A549 treated with CORT108297 at 1 μM for 4 hours (cell line): ENCODE measurements at places on chromosomes 2 and 18. TPM values are rescaled to one million over a fixed set of nuclear protein-coding genes. Genes with fewer than 3 reads are reported as not detected.

The UGT1A3 gene
- 0.07 to 0.17 TPM (median 0.13 TPM) in 3 of 5 replicates, not detected in the others for total RNA-seq

The KCNS3 gene
- 1.1 to 1.5 TPM (median 1.4 TPM) in 5 replicates for total RNA-seq

The RIT2 gene
- total RNA-seq, result not detected in 5 replicates

The MRO gene
- total RNA-seq, result 0.05 to 0.10 TPM (median 0.08 TPM) in 5 replicates

The BOLL gene
- not detected in 5 replicates for total RNA-seq

The TLX2 gene
- 0.16 to 0.44 TPM (median 0.27 TPM) in 5 replicates for total RNA-seq

The ZAP70 gene
- total RNA-seq, result 0.03 to 0.15 TPM in 2 of 5 replicates, not detected in the others

The SLC5A7 gene
- not detected in 5 replicates for total RNA-seq

The DGUOK gene
- 146 to 161 TPM (median 148 TPM) in 5 replicates for total RNA-seq

The DNAH7 gene
- total RNA-seq, result 0.78 to 1.2 TPM (median 0.96 TPM) in 5 replicates

The ASB3 gene
- total RNA-seq, result 11.5 to 14.0 TPM (median 12.8 TPM) in 5 replicates

The KCNF1 gene
- total RNA-seq, result 21.8 to 48.2 TPM (median 38.0 TPM) in 5 replicates

The EPC2 gene
- 9.8 to 10.7 TPM (median 10.1 TPM) in 5 replicates for total RNA-seq

The SP110 gene
- total RNA-seq, result 5.1 to 7.8 TPM (median 7.0 TPM) in 5 replicates

The CPO gene
- 0.09 to 0.15 TPM (median 0.12 TPM) in 3 of 5 replicates, not detected in the others for total RNA-seq

The RAB31 gene
- 23.0 to 30.6 TPM (median 27.1 TPM) in 5 replicates for total RNA-seq

The HTR2B gene
- 0.05 to 0.09 TPM (median 0.08 TPM) in 5 replicates for total RNA-seq

The TDRD15 gene
- total RNA-seq, result not detected in 5 replicates

The PRKAG3 gene
- not detected in 5 replicates for total RNA-seq

The COL5A2 gene
- total RNA-seq, result 47.9 to 90.5 TPM (median 76.8 TPM) in 5 replicates

The CD226 gene
- 0.03 to 0.14 TPM (median 0.07 TPM) in 5 replicates for total RNA-seq

The VWA3B gene
- total RNA-seq, result 0.06 to 0.26 TPM (median 0.09 TPM) in 5 replicates

The DUSP19 gene
- total RNA-seq, result 0.55 to 1.4 TPM (median 0.74 TPM) in 5 replicates

The AAMP gene
- total RNA-seq, result 123 to 183 TPM (median 129 TPM) in 5 replicates

The OTOS gene
- 0.19 TPM in 1 of 5 replicates, not detected in the others for total RNA-seq

The GREB1L gene
- 1.4 to 2.9 TPM (median 1.9 TPM) in 5 replicates for total RNA-seq

The TMEM247 gene
- not detected in 5 replicates for total RNA-seq

The ABHD1 gene
- 1.2 to 1.8 TPM (median 1.3 TPM) in 5 replicates for total RNA-seq

The RSAD2 gene
- total RNA-seq, result 0.17 to 0.89 TPM (median 0.25 TPM) in 5 replicates

The SLC38A11 gene
- not detected in 5 replicates for total RNA-seq

The TMEM37 gene
- total RNA-seq, result 1.1 to 2.1 TPM (median 1.8 TPM) in 5 replicates

The IL1A gene
- total RNA-seq, result 0.06 to 0.22 TPM (median 0.16 TPM) in 5 replicates

The SLC16A14 gene
- total RNA-seq, result 0.58 to 1.3 TPM (median 1.2 TPM) in 5 replicates

The SIX2 gene
- total RNA-seq, result 0.10 to 0.36 TPM (median 0.27 TPM) in 5 replicates

The XIRP2 gene
- not detected in 5 replicates for total RNA-seq

The LCT gene
- 0.03 to 0.06 TPM (median 0.03 TPM) in 4 of 5 replicates, not detected in the other for total RNA-seq

The SLC4A5 gene
- 0.24 to 0.63 TPM (median 0.42 TPM) in 5 replicates for total RNA-seq

The C2orf80 gene
- total RNA-seq, result not detected in 5 replicates

The LYPD1 gene
- total RNA-seq, result 14.0 to 21.5 TPM (median 15.8 TPM) in 5 replicates

The SGO2 gene
- total RNA-seq, result 11.9 to 16.2 TPM (median 13.7 TPM) in 5 replicates

The NDC80 gene
- total RNA-seq, result 10.7 to 17.3 TPM (median 12.9 TPM) in 5 replicates

The RGPD6 gene
- total RNA-seq, result 6.9 to 14.9 TPM (median 7.3 TPM) in 5 replicates

The RAPGEF4 gene
- total RNA-seq, result 0.14 to 0.54 TPM (median 0.20 TPM) in 5 replicates

The UGT1A5 gene
- total RNA-seq, result not detected in 5 replicates

The SCN7A gene
- total RNA-seq, result 0.01 TPM in 1 of 5 replicates, not detected in the others

The DUSP2 gene
- 0.22 to 0.56 TPM (median 0.44 TPM) in 5 replicates for total RNA-seq

The SCN2A gene
- total RNA-seq, result 0.01 to 0.06 TPM (median 0.02 TPM) in 4 of 5 replicates, not detected in the other

The TTR gene
- 0.08 to 0.24 TPM (median 0.14 TPM) in 4 of 5 replicates, not detected in the other for total RNA-seq

The PLCL1 gene
- 0.02 TPM in 1 of 5 replicates, not detected in the others for total RNA-seq

The SERPINB12 gene
- total RNA-seq, result not detected in 5 replicates

The AMER3 gene
- not detected in 5 replicates for total RNA-seq

The ABCG5 gene
- total RNA-seq, result not detected in 5 replicates

The TUBA3D gene
- 0.07 to 0.43 TPM (median 0.29 TPM) in 4 of 5 replicates, not detected in the other for total RNA-seq

The MC4R gene
- total RNA-seq, result not detected in 5 replicates

The GKN1 gene
- 0.60 to 1.1 TPM (median 0.68 TPM) in 5 replicates for total RNA-seq

The SMYD1 gene
- total RNA-seq, result not detected in 5 replicates
